Stimulated activated CD4-positive, alpha-beta T cell treated with anti-CD3 and anti-CD28 coated beads, TNF-alpha, amount 100 ng/mL, for 1 hour (primary cell): ENCODE measurements at places on chromosomes 4 and X.

DNA sequence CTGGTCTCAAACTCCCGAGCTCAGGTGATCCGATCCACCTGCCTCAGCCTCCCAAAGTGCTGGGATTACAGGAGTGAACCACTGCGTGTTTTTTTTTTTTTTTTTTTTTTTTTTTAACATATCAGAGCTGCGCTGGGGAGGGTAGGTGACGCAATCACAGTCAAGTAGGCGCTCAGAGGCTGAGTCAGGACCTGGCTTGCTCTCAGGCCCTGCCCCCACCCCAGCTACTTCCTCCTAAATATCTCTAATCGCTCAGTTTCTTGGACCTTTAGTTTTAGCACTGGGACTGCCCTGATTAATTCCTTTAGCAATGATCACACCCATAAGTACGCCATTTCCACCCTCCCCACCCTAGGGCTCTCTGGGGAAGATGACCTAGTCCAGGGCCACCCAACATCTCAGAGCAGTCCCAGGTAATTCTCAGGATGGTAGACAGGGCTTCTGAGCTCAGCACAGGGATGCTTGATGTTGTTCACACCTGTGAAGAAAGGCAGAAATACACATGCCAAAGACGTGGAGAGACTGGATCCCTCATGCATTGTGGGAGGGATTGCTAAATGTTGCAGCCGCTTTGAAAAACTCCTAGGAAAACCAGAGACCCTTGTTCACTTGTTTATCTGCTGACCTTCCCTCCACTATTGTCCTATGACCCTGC lies 50.2 kb downstream of the DDX3X start:
- peak; percentile 27 for DNase-seq

GRCh38 chr4:100189820-100190642 lies at the start of gene DDIT4L:
TSS of gene DDIT4L (minus strand) at chr4:100190468. CDS start at chr4:100189983, 485 bp downstream.
- no peak for DNase-seq

DNA sequence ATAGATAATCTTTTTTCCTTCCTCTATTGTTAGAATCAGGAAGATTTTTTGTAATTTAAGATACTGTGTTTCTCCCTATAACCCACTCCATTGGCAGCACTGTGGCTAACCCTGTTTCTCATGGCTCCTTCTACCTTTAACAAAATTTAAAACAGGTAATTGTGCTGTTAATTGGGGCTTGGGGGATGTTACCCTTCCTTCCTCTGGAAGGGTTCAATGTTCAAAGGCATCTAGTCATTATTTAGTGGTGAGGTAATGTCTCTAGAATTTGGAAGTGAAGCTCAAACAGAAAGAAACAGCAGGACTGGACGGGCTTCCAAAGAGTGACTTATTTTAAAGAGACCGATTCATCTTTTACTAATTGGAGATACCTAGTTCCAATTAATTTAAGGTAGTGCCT lies 166.4 kb downstream of the TRIML1 start:
- no peak for DNase-seq

GRCh38 chr4:6560416-6561172 lies 14.4 kb upstream of the MAN2B2 start:
- no peak for DNase-seq

DNA sequence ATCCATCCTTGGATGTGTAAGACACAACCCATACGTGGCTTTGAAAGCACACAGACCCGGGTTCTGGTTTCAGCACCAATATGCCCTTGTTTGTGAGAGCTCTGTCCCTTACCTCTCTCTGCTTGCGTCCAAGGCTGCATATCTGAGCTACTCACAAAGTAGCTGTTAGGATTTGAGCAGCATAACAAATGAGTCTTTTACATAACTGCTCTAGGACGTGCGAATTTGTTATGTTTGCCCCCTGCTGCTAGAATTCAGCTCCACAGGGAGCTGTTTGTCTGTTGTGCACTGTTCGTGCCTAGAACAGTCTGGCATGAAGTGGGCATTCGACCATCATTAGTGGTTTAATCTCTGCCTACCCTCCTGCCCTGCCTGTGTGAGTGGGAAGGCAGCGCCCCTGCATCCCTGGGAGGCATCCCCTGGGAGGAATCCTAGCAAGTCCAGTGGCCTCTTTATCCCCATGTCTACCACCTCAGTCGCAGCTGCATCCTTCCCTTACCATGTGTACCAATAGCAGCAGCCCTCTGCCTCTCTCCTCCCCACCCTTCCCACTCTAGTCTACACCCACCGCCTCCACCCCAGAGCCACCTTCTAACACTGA lies 42.1 kb downstream of the SLC2A9 start:
- no peak for DNase-seq

- no peak for DNase-seq
Measured at GRCh38 chr4:139674875-139675550, 9.4 kb downstream of the MGST2 start.

DNA sequence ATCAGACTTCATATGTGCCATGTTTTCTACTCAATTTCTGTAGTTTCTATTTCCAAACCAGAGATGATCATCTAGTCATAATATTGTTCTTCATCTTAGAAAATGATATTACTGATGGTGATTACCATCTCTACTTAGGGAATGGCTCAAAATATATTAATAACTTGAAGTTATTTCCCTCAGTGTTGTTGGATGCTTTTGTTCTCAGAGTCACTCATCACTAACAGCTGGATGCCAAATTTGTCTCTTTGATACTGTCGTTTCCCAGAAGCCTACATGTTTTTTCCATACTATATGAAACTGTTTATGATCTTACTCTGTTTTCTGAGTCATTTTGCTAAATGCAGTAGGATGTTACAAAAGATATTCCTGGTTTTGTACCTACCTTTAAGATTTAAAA lies 8.9 kb downstream of the PGAM4 start:
- no peak for DNase-seq

- no peak for DNase-seq
Measured at GRCh38 chr4:152364883-152365282, 171.0 kb downstream of the FBXW7 start.
